NCI-H2227 treated with DMSO at 0.1 percent for 48 hours (cell line): ENCODE measurements at places on chromosomes 4 and X.

DNA sequence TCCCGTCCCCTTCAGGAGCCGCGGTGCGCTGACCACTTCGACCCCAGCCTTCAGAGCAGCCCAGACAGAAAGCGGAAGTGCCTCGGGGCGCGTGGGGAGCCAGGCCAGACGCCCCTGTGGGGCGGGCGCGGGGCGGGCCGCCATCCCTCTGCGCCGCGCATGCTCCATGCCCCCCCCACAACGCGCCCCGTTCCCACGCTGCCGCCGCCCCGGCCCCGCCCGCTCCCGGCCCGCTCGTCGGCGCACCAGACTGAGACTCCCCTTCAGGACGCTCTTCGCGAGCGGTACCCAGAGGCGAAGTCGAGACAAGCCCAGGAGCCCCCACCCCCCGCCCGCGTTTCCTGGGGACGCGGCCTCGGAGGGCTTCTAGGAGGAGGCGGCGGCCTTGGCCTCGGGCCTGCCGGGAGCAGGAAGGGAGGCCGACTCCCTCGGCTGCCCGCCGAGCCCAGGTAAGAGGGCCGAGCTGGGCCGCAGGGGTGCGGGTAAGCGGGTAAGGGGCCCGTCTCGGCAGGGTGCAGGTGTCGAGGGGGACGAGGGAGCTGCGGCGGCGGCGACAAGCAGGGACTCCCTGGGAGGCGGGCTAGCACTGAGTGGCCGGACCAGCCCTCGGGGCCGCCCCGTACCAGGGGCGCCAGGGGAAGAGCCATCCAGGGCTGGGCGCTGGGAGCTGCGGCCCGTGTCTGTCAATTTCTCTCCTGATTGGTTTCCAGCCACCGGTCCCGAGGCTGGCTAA, at the start of gene ZFP92:
Gene ZFP92 (plus strand): TSS at position 218 of the 733 bp plus-strand sequence. CDS start 6,851 bp downstream, outside the sequence.
- no peak for DNase-seq

DNA sequence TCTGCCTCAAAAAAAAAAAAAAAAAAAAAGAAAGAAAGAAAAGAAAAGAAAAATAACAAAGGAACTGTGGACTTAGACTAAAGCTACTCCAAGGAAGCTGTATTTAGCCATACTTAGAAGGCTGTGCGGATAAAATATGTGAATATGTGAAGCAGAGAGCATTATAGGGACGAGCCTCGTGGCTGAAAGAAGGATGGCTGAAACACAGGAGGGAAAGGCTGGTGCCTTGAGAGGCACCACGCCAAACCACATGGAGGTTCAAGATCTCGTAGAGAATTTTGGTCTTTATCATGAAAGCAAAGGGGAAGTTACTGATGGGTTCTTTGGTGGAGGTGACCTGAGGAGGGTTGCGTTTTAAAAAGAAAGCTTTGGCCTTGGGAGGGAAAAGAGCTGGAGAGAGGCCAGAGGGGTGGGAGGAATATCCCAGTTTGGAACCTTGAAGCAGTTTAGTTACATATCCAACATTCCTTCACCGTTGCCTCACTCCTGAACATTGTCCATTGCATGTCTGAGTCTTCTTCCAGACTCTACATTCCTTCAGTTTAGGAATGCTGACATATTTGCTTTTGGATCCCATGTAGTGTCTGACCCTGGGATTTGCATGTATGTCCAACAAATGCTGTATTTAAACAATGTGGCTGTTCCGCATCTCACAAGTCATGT, 82.5 kb downstream of the CPE start:
- no peak for DNase-seq

- DNase-seq, result no peak
Observed at GRCh38 chr4:46818604-46819003, 90.4 kb downstream of the COX7B2 start.

- DNase-seq, result no peak
Observed at GRCh38 chrX:83845397-83845796, 15.5 kb upstream of the CYLC1 start.

- DNase-seq, result no peak
Observed at GRCh38 chrX:118726396-118726795, 1.0 kb upstream of the IL13RA1 start.

DNA sequence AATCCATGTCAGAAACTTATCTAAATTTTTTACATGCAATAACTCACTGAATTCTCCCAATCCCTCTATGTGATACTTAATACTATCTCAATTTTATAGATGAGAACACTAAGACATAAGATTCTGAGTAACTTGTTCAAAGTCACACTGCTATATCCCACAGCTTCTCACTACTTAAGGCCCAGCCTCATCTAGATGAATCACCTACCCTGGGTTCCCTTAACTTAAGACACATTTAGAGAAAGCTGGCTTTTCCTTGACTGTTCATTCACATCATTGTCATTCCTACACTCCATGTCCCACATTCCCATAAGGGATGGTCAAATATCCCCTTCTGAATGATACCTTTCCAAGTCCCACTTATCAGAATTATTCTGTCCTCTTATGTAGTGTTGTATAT, 21.0 kb downstream of the TNIP3 start:
- DNase-seq, result no peak

GRCh38 chr4:1449833-1450741, 43.8 kb upstream of the NKX1-1 start:
- DNase-seq, result no peak

DNA sequence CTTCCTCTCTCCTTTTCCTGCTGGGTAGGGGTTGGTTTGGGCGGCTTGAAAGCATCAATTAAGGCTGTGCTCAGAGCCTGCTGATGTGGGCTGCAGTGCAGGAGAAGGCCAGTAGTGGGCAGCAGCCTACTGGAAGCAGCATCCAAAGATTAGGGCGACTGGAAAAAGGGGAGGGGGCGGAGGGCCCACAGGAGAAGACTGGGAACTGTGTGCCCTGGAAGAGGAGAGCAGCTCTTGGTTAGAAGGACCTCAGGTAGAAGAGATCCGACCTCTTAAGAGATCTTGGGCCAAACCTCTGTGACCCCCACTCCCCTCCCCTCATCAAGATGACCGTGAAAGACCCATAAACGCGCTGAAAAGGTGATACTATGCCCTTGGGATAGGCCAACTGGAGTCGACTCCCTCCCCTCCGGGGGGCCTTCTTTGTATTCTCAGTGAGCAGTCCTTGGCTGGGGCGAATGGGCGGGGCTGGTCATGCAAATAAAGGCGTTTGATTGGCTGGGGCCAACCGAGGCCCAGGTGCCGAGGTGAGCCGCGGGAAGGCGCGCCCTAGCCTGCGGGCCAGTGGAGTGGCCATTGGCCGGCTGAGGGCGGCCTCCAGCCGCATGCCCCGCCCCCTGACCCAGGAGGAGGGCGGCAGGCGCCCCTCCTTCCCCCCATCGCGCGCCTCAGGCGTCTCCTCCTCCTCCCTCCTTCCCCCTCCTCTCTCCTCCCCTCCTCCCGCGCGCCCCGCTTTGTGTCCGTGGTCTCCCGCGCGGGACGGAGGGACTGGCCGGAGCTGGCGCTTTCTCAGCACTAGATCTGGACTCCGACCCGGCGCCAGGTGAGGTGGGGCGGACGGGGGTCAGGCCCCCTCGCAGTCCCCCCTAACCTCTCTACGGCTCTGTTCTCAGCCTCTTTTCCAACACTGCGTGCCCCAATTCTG, 10.1 kb downstream of the DLG3 start:
- peak; percentile 93 for DNase-seq

DNA sequence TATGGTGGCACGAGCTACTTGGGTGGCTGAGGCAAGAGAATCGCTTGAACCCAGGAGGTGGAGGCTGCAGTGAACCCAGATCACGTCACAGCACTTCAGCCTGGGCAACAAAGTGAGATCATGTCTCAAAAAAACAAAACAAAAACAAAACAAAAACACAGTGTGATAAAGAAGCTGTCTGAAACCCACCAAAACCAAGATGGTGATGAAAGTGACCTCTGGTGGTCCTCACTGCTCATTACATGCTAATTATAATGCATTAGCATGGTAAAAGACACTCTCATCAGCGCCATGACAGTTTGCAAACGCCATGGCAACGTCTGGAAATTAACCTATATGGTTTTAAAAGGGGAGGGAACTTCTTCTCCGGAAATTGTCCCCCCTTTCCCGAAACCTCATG, 29.4 kb upstream of the OPHN1 start:
- DNase-seq, result peak; percentile 23

DNA sequence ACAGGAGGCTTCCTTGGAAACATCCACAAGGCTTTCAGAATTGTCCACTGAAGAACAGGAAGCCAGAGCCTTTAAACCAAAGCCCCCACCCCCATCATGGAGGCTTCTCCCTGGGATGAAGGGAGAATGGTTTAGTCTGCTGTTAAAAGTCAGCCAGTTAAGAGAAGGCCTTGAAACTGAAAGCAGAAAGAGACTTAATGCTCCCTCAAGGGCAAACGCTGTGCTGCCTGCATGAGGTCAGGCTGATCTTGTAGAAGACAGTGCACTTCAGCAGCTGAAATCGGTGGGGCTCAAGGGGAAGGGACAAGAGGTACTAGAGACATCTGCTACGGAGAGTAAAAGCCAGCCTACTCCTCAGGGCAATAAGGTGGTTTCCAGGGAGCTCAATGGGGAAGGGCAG, 69.0 kb downstream of the HPRT1 start:
- no peak for DNase-seq

GRCh38 chr4:133638751-133639150, 489.7 kb downstream of the PCDH10 start:
- DNase-seq, result no peak

DNA sequence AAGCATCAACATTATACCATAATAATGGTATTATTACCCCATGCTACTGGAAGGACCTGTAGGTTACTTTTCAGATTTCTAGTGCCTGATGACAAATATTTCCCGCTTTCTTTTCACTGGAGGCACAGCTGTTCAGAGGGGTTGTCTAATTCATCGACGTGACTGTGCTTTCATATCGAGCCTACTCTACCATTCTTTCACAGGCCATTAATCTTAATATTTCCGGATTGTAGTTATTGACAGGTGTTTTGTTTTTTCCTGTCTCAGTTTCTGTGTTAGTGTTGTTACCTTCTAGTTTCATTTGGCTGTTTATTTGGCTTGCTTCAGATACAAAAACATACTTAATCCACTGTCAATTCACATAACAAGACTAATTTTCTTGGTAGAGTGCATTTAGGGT, 330.9 kb downstream of the SPOCK3 start:
- DNase-seq, result peak; percentile 15

GRCh38 chr4:170128219-170128804, 38.6 kb upstream of the AADAT start:
- DNase-seq, result no peak

DNA sequence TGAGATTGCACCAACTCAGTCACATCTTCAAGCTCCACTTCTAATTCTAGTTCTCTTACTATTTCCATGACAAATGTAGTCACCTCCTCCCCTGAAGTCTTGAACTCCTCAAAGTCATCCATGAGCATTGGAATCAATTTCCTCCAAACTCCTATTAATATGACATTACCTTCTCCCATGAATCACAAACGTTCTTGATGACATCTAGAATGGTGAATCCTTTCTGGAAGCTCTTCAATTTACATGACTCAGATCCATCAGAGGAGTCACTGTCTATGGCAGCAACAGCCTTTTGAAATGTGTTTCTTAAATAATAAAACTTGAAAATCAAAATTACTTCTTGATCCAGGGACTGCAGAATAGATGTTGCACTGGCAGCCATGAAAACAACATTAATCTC, 34.5 kb downstream of the GALNTL6 start:
- no peak for DNase-seq

- DNase-seq, result no peak
Observed at GRCh38 chrX:71996826-71997225, 86.2 kb downstream of the NHSL2 start.

DNA sequence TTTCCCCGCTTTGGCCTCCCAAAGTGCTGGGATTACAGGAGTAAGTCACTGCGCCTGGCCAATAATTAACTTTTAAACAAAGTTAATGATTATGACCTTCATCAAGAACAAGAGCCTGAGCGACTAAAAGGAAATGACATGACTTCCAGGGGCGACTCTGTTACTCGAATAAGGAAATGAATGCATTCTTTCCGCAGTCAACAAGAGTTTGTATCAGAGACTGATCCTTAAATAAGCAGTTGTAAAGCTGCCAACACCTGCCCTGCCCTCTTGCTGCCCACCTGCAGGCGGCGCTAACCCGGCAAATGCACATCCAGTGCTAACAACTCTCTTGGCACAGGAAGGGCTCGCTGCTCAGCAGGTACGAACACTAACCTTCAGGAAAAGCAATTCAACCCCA, 27.3 kb downstream of the WDR1 start:
- no peak for DNase-seq

DNA sequence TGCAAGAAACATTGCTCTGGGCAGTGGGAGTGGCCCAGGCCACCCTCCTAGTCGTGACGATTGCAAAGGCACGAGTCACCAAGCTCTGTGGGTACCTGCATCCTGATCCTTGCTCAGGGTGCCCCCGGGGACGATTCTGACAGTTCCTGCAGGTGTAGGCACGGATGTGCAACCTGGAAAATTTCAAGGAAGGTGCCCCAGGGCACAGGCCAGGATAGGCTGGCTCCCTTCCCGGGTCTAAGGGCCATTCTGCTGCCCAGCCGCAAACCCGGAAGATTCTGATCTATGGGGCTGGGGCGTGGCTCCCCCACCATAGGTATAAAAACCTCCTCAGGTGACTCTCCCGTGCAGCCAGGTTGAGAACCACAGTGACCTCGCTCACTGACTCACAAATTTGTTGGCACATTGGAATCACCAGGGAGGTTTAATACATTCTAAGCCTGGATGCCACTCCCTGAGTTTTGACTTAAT, 228.5 kb downstream of the PTTG2 start:
- no peak for DNase-seq

DNA sequence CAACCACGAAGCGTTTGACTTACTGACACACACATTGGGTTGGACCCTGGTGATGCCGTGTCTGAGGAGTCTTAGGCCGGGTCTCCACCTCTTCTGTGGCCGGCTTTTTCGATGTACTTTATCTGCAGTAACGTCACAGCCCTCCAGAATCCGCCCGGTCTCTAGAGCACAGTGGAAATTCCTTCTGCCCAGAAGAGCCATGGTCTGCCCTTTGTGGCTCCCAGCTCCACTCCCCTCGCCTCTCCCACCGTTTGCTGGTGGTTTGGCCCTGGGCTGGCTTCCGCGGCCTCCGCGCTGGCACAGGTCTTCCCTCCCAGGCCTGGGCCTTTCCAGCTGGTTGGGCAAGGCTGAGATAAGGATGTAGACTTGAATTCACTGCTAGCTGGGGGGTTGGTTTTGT, 4.3 kb downstream of the MAEA start:
- DNase-seq, result no peak

GRCh38 chr4:3218824-3219760, 29.9 kb upstream of the MSANTD1 start:
- no peak for DNase-seq

GRCh38 chr4:80201252-80202151, 4.2 kb downstream of the PRDM8 start:
- peak; percentile 23 for DNase-seq
